ENCODE measurements at places on chromosomes 12 and 14. TPM values are rescaled to one million over a fixed set of nuclear protein-coding genes. Genes with fewer than 3 reads are reported as not detected.

DNA sequence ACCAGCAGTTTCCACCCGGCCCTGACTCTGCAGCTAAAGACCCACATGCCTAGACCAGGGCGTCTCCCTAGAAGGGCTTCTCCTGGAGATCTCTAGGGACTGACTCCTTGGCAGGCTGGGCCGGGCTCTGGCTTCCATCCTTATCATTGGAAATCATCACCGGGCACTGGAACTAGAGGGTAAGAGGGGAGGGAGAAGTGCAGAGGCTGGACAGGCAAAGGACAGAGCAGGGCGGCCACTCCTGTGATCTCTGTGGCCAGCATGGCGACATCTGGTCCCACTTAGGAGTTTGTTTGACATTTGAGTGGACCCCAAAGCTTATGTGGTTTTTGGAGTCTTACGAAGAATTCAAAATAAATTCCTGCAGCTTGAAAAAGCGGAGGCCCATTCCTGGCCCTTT, 7.1 kb downstream of the LTBP2 start:
- DNase-seq: no peak

DNA sequence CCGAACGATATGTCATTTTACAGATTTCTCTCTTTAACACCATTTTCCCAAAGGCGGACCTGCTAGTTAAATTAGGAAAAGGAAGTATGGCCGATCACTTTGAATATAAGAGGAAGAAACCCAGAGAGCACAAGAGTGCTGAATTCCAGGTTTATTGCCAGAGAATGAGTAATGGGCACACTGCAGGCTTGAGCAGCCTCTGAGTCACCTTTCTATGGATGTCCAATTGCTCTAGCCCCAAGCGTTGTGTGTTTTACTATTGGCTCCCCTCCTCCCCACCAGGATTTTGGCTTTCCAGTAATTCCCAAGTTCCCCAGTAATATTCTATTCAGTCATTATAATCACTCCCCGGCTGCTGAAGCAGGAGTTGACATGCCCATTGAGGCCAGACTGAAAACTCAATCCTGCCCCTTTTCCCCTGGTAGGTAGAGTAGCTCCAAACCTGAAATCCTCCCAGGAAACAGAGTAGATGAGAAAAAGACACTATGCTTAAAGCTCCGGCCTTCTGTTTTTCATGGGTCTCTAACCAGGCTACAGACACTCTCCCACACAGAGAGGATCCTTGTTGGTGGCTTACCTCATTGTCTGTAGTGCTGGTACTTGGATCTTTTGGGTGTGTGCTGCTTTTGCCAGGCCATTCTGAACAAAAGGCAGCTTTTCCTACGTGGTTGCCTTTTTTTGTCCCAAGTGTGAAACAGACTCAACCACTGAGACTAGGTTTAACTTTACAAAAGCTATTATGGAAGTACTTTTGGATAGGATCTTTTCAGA, 704.3 kb upstream of the FLRT2 start:
- no peak for DNase-seq

DNA sequence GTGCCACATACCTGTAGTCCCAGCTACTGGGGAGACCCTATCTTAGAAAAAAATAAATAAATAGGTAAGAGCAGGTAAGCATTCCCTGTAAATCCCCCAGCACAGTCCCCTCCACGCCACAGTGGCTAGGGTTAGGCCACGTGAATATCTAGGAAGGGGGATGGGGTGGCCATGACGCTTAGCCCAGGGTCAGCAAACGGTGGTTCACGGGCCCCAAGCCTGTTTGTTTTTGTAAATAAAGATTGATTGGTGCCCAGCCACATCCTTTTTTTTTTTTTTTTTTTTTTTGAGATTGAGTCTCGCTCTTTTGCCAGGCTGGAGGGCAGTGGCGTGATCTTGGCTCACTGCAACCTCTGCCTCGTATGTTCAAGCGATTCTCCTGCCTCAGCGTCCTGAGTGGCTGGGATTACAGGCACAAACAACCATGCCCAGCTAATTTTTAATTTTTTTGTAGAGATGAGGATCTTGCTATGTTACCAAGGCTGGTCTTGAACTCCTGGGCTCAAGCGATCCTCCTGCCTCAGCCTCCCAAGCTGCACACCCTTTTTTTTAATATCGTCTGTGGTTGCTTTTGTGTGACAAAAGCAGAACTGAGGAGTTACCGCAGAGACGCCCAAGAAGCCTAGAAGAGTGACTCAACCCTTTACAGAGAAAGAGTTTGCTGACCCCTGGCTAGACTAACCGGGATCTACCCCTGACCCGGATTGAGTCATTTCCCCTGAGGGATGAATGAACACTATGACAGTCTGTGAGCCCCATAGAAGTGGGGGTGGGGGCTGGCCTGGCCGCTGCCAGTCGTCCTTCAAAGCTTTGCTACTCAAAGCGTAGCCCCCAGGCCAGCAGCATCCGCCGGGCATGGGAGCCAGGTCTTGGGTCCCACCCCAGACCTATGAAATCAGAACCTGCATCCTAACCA, 113.7 kb upstream of the NCOR2 start:
- no peak for DNase-seq

DNA sequence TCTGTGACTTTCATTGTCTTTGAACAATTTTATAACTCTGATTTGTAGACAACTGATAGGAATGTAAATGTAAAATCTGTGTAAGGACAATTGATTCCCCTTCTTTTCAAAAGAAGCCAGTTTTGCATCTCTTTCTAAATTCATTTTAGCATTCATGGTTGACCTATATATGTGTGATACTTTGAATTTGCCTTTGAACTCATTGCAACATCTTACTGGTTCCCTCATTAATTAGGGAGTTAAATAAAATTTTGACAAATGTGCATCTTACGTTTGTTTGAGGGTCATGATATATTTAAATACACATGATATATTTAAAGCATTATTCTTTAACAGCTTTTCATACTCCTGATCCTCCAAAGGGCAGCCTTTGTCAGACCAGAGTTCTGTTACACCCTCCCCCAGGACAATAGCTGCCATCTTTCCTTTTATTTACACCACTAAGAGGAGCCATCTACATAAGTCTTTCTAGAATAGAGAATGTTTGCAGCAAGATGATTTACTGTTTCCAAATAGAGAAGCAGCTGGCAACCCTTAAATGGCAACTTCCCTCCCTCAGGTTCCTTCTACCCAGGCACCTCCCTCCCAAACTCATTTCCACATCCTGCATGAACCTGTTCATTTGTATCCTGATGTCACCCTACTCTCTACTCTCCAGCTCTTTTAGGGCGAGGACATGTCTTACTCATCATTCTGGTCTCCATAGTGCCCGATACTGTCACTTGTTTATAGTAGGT, 40.2 kb upstream of the APPL2 start:
- no peak for DNase-seq

Gene LBHD2
- not detected for total RNA-seq
